NCI-H460 (cell line): ENCODE measurements at places on chromosomes 5 and 9. TPM values are rescaled to one million over a fixed set of nuclear protein-coding genes. Genes with fewer than 3 reads are reported as not detected.

The FOXD1 gene
- total RNA-seq = 15.6 and 16.6 TPM in 2 replicates

The CCNH gene
- total RNA-seq = 163 and 167 TPM in 2 replicates

The WNK2 gene
- total RNA-seq = 4.5 and 4.8 TPM in 2 replicates

The PTGDS gene
- total RNA-seq = not detected in 2 replicates

The CCL28 gene
- total RNA-seq = 0.22 TPM in 1 of 2 replicates, not detected in the other

The C9orf50 gene
- 0.20 TPM in 1 of 2 replicates, not detected in the other for total RNA-seq

The NR2F1-AS1 gene
- 17.0 and 17.7 TPM in 2 replicates for total RNA-seq

The PCDHGA2 gene
- total RNA-seq = 0.12 TPM in 2 replicates

The PCDHGA9 gene
- 0.92 and 1.6 TPM in 2 replicates for total RNA-seq

The PAIP1 gene
- total RNA-seq = 170 and 180 TPM in 2 replicates

The IL9 gene
- total RNA-seq = not detected in 2 replicates
